ENCODE measurements at places on chromosomes 7 and 10.
A peak's percentile ranks its signal among the peaks of the same experiment; 100 is the strongest.

DNA sequence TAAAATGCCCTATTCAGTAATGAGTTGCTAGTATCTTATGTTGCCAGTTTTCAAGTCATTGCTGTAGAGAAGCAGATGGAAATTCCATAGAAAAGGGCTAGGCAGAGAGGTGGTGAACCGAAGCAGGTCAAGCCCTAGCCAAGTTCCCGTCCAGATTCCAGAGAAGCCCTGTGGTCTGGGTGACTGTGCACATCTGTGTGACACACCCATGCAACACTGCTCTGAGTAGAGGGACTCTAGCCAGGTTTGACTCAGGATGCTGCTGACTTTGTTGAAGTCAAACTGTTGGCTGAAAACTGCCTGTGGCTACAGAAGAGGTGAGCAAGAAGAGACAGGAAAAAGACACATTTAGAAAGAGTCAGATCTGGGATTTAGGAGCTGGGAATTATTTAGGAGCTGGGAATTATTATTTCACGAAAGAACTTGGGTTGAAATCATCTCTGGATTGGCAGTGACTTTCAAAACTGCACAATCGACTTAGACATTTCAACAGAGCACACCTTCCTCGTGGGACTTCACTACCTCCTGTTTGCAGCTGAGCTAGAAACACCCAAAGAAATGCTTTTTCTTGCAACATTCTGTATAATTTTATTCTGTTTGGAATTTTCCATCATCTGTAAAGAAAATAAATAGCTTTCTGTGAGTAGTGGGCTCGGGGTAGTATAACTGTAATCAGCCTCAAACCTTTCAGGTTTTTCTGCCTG, 149.1 kb upstream of the PRKCQ start:
- no peak for DNase-seq

GRCh38 chr7:154684666-154685563, 318.0 kb downstream of the PAXIP1 start:
- no peak for DNase-seq

- no peak for DNase-seq
Observed at GRCh38 chr10:76270464-76270863, 839.0 kb downstream of the LRMDA start.

DNA sequence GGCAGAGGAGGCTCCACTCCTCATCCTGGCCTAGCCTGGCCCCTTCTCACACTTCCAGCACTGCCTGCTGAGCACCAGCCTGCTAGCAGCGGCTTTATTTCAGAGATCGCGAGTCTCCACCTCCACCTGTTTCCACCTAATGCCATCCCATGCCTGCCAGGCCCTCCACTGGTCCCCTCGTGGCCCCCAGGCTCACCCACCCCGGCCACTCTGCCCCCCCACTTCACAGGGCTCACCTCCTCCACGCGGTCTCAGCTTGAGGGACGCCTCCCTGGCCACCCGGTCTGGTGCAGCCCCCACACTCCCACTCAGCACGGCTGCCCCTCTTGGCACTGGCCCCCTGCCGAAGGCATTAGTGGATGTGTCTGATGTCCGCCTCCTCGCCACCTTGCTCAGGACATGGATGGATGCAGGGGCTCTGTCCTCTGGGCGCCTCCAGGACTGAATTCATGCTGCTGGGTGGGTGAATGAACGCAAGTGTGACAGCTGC, 3.8 kb upstream of the NKX6-2 start:
- no peak for DNase-seq

- DNase-seq: no peak
Observed at GRCh38 chr7:5695727-5696345, 85.6 kb downstream of the RNF216 start.

- no peak for DNase-seq
Observed at GRCh38 chr7:983004-983615, at the start of gene CYP2W1. Gene CYP2W1 (plus strand): TSS chr7:983181. CDS start chr7:983212, 31 bp downstream.

DNA sequence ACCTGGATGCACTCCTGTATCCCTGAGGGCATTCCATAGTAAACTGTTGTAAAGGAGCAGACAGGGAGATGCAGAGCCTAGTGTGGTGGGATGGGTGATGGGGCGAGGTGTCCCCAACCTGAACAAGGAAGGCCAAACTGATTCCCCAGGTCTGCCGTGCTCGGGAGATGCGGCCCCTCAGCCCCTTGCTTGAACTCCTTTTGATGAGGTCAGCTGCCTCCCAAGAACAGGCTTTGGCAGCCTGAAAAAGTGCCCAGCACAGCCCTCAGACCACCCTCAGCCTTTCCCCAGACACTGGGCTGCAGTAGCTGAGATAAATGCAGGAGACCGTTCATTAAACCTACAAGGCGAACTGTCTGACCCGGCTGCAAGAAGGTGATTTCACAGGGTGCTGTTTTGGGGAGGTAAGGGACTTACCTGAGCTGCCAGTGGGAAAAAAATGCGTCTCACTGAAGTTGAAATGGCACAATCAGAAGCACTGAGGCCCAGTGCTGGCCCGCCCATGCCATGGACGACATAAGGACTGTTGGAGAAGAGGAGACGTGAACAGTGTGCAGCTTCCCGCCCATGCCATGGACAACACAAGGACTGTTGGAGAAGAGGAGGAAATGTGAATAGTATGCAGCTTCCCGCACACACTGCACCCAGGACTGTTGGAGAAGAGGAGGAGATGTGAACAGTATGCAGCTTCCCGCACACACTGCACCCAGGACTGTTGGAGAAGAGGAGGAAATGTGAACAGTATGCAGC, 148.4 kb upstream of the FAM20C start:
- no peak for DNase-seq

DNA sequence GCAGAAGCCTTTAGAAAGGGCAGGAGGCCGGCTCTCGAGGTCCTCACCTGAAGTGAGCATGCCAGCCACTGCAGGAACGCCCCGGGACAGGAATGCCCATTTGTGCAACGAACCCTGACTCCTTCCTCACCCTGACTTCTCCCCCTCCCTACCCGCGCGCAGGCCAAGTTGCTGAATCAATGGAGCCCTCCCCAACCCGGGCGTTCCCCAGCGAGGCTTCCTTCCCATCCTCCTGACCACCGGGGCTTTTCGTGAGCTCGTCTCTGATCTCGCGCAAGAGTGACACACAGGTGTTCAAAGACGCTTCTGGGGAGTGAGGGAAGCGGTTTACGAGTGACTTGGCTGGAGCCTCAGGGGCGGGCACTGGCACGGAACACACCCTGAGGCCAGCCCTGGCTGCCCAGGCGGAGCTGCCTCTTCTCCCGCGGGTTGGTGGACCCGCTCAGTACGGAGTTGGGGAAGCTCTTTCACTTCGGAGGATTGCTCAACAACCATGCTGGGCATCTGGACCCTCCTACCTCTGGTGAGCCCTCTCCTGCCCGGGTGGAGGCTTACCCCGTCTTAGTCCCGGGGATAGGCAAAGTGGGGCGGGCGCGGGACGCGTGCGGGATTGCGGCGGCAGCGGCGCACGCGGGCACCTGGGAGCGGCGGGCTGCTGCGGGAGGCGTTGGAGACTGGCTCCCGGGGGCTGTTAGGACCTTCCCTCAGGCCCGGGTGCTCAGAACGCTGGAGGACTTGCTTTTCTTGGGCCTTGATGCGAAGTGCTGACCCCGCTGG, at the start of gene FAS:
FAS (plus strand) TSS at position 415 of the 777 bp plus-strand sequence; CDS start at position 494, 79 bp downstream.
- peak; percentile 90 for DNase-seq

- DNase-seq: no peak
Observed at GRCh38 chr10:60461688-60462087, 72.0 kb upstream of the ANK3 start.
